Ovary (tissue), 10 donors: ENCODE measurements at places on chromosomes 3 and 15. TPM values are rescaled to one million over a fixed set of nuclear protein-coding genes. Genes with fewer than 3 reads are reported as not detected.
A peak's percentile ranks its signal among the peaks of the same experiment; 100 is the strongest.

Gene SETD2
- total RNA-seq: 62.9 TPM

Gene SNX22
- 0.37 TPM for total RNA-seq

Gene BLM
- total RNA-seq: 0.82 TPM

GRCh38 chr3:59839283-59839682, 789.5 kb upstream of the CFAP20DC start:
- H3K27ac ChIP-seq: no peak overlapping the region
- H3K36me3 ChIP-seq: no peaks in the 10 kb centered on the region
- no peak for DNase-seq
- no peak overlapping the region for H3K4me3 ChIP-seq
- no peaks in the 10 kb centered on the region for H3K4me1 ChIP-seq

GRCh38 chr3:129783470-129783869, 110.0 kb downstream of the TMCC1 start:
- no peak overlapping the region for H3K4me3 ChIP-seq
- H3K27me3 ChIP-seq: no peaks in the 10 kb centered on the region
- peaks cover 5% of the 10 kb centered on the region for H3K4me1 ChIP-seq

Gene LMOD3
- total RNA-seq: not detected

- no peak overlapping the region for H3K4me3 ChIP-seq
- H3K27ac ChIP-seq: no peak overlapping the region
- no peaks in the 10 kb centered on the region for H3K36me3 ChIP-seq
Measured at GRCh38 chr3:150681057-150681456, 22.7 kb downstream of the ERICH6 start.

GRCh38 chr3:133891662-133892378, 3.9 kb downstream of the RAB6B start:
- no peak overlapping the region for H3K27ac ChIP-seq
- H3K27me3 ChIP-seq: no peaks in the 10 kb centered on the region
- H3K4me3 ChIP-seq: no peak overlapping the region

Gene CD200R1
- 0.97 TPM for total RNA-seq

Gene TSEN2
- 26.3 TPM for total RNA-seq

DNA sequence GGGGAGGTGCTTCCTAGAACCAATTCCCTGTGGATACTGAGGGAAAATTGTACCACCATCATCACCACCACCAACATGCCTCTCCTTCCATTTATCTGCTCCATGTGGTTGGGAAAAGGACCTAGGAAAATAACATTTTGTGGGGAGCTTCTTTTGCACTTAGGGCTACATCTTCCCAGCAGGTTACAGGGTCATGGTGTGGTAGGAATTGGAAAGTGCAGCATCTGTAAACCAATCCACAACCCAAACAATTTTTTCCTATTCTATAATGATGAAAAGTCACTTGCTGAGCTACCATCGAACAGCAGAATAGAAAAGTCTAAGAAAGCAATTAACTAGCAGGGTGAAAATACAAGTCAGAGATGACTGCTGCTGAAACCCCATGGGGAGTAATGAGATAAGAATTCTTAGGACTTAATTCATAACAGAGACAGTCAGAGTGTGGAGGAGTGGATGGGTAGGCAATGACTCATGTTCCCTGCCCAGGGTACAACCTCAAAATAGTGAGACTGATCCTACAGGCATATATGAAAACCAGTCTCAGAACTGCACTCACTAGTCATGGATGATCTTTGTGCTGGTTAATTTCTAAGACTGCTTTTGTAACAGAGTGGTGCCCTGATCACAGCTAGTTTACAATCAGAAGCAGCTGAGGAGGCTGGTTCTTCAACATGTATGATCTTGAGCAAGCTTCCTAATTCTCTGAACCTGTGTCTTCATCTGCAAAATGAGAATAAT, 38.1 kb upstream of the LEKR1 start:
- DNase-seq: no peak
- H3K36me3 ChIP-seq: no peaks in the 10 kb centered on the region
- no peak overlapping the region for H3K27ac ChIP-seq
- H3K4me1 ChIP-seq: no peaks in the 10 kb centered on the region
- no peak overlapping the region for H3K4me3 ChIP-seq
- H3K27me3 ChIP-seq: no peaks in the 10 kb centered on the region

- no peaks in the 10 kb centered on the region for H3K4me1 ChIP-seq
- H3K36me3 ChIP-seq: no peaks in the 10 kb centered on the region
- no peak overlapping the region for H3K27ac ChIP-seq
- H3K4me3 ChIP-seq: peak overlapping the region; percentile 20
- no peaks in the 10 kb centered on the region for H3K27me3 ChIP-seq
Measured at GRCh38 chr3:152203652-152204051, 65.1 kb upstream of the MBNL1 start.

DNA sequence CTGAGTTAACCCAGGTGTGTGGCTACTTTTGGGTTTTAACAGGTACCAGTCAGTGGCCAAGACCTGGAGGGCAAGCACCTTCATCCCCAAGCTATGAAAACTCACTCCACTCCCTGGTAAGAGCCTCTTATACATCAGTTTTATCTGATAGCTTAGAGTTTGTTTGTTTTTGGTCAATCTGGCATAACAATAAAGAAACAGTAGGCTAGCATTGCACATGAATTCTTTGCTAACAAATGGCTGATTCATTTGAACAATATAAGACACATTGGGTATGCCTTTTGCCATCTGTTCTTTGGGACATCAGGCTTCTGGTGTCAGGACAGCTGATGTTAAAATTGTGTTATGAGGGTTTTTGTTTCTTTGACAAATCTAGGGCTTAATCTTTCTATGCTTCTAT, 125.0 kb upstream of the CGNL1 start:
- no peak overlapping the region for H3K27ac ChIP-seq
- H3K27me3 ChIP-seq: no peaks in the 10 kb centered on the region
- no peaks in the 10 kb centered on the region for H3K36me3 ChIP-seq
- DNase-seq: no peak

- peak overlapping the region; percentile 35 for H3K4me3 ChIP-seq
- H3K4me1 ChIP-seq: peaks cover 1% of the 10 kb centered on the region
- no peak overlapping the region for H3K27ac ChIP-seq
- peak; percentile 78 for DNase-seq
- H3K27me3 ChIP-seq: no peaks in the 10 kb centered on the region
Measured at GRCh38 chr3:165206454-165207266, 10.5 kb upstream of the SLITRK3 start.

Gene BFSP2
- total RNA-seq: not detected

DNA sequence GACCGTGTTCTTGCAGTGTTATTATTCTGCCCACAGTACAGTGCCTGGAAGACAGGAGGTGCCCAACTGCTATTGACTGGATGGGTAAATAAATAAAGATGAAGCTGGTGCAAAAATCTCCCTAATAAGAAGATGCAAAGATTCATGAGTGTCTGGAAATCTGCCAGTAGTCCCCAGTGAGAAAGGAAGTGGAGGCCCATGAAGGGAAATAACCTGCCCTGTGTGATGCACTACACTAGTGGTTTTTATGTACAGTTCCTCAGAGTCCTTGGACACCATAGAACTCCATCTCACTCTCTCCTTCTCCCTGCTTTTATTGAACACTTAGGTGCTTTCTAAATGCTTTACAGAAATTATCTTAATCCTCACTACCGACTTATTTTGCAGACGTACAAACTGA, 8.3 kb upstream of the SUCLG2 start:
- H3K27ac ChIP-seq: no peak overlapping the region
- H3K27me3 ChIP-seq: no peaks in the 10 kb centered on the region
- H3K36me3 ChIP-seq: no peaks in the 10 kb centered on the region
- DNase-seq: no peak
- H3K4me3 ChIP-seq: no peak overlapping the region
